ENCODE measurements at places on chromosomes 11 and 22. TPM values are rescaled to one million over a fixed set of nuclear protein-coding genes. Genes with fewer than 3 reads are reported as not detected.

DNA sequence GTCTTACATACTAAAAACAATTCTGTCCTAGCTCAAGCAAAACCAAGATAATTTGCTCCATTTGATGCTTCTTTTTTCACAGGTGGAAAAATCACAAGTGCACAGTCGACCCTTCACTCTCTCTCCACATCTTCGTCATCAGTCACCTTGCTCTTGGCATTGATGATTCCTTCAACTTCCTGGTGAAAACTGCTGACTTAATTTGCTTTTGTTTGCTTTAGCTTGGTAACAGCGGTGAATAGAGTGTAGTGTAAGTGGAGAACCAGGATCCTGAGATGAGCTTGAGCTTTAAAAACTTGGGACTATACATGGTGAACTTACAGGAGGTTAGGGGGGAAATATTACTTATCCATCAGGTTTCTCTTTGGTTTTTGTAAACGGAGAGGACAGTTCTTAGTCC, 331.1 kb upstream of the ARHGAP42 start:
- DNase-seq, result no peak
- H3K27ac ChIP-seq, result no peak overlapping the region
- H3K4me1 ChIP-seq, result no peaks in the 10 kb centered on the region
- no peak overlapping the region for H3K4me3 ChIP-seq

- no peaks in the 10 kb centered on the region for H3K36me3 ChIP-seq
- H3K4me1 ChIP-seq, result peaks cover 8% of the 10 kb centered on the region
- no peak overlapping the region for H3K27ac ChIP-seq
- no peak for DNase-seq
- no peak overlapping the region for H3K4me3 ChIP-seq
These were observed 1.4 kb downstream of the ARVCF start for GRCh38 chr22:20015187-20015625.

Gene TRIM29
- total RNA-seq, result not detected

Gene TYMP
- 2.1 TPM for total RNA-seq

Measured in endothelial cell of umbilical vein (primary cell).